Stimulated activated naive B cell treated with anti-CD40 and anti-IgM and Interleukin-4, amounts not matched to agents 10 μg/mL and 1 μg/mL and 100 μg/mL, for 72 hours (primary cell): ENCODE measurements at places on chromosomes 7 and 10.

DNA sequence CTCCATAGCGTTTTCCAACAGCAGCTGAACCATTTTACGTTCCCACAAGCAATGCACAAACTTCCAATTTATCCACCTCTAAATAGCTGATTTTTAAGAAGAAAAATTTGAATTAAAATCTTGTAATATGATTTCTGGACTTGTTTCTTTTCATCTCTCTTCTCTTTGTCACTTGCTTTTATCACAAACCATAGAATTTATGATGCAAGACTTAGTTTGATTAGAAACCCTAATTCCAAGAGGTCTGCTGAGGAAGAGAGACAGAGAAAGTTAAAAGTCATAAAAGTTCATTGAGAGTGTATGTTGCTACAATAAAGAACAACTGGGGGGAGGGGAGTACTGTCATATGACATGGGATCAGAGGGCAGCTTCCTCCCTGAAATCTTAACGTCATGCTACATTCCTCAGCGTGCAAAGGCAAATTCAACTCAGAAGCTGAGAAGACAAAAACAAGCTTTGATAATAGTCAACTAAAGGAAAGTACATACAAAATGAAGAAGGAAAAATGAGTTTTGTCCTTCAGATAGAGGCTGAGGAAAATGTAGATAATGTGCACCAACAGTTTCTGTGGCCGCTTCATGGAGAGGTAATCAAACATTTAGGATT, 18.4 kb upstream of the CUBN start:
- DNase-seq: no peak

GRCh38 chr7:28062197-28062991, 118.2 kb downstream of the JAZF1 start:
- DNase-seq: no peak

DNA sequence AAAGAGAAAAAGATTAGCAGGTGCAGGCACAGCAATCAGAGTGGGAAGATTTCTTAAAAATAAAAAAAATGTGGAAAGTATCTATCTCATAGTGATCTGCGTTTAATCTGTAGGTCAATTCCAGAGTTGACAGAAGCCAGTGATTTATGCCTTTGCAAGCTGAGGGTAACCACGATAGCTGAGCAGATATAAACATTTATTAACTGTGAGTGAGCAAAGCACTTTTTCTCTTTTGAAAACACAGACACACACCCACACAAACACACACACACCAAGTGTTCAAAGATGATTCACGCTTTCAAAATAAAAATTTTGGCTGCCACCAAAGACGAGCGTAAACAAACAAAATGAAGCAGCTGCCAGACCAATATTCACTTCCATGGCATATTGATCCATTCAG, 243.2 kb upstream of the SLC26A5 start:
- no peak for DNase-seq

- no peak for DNase-seq
Observed at GRCh38 chr7:133108023-133108422, 26.1 kb upstream of the CHCHD3 start.

- no peak for DNase-seq
Observed at GRCh38 chr7:89605362-89605761, 548.9 kb upstream of the STEAP1 start.

DNA sequence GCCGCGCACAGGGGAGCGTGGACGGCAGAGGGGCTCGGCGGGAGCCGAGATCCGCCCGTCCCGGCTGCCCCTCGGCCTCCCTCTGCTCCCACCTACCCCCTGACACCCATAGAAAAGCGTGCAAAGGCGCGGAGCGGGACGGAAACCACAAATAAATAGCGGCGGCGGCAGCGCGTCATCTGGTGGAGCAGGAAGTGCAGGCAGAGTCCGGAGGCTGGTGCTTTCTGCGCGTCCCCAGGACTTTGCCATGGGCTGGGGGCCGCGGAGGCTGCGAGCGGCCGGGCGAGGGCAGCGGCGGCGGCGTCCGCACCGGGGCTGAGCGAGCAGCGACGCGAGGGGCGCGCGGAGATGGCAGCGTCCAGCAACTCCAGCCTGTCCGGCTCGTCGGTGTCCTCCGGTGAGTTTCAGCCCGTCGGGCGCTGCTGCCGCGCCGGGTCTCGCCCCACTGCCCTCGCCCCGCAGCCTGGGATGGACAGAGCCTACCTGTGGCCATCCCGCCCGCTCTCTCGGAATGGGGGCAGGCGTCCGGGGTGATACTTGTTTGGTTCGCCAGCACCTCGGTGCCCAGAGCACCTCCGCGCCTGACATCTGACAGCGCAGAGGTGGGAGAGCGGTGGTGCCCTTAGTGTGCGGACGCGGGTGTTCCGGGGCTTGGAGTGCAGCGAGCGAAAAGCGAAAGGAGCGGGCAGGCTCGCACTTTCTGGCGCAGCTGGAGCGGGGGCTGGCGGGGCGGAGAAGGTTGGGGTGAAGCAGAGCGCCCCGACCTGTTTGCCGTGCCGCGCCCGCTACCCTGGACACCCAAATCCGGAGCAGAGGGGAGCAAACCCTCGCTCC, at the start of gene CHN2:
Gene CHN2, plus strand, starts transcription at position 182 of the 834 bp plus-strand sequence.
- DNase-seq: no peak

DNA sequence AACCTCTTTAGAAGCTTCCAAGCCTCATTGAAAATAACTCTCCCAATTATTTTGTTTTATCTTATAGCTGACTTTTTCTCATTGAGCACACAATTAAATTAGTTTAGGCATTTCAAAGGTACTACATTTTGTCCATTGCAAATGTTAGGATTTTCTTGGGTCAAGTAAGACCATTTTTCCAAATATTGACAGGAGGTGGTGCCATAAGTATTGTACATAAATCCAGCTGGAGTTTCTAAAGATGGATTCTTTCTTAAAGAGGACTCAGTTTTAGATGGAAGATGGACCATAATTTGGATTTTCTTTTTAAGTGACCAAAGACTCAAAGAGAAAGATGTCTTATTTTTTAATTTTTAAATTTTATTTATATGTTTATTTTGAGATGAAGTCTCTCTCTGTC, 12.3 kb upstream of the OPN4 start:
- no peak for DNase-seq

DNA sequence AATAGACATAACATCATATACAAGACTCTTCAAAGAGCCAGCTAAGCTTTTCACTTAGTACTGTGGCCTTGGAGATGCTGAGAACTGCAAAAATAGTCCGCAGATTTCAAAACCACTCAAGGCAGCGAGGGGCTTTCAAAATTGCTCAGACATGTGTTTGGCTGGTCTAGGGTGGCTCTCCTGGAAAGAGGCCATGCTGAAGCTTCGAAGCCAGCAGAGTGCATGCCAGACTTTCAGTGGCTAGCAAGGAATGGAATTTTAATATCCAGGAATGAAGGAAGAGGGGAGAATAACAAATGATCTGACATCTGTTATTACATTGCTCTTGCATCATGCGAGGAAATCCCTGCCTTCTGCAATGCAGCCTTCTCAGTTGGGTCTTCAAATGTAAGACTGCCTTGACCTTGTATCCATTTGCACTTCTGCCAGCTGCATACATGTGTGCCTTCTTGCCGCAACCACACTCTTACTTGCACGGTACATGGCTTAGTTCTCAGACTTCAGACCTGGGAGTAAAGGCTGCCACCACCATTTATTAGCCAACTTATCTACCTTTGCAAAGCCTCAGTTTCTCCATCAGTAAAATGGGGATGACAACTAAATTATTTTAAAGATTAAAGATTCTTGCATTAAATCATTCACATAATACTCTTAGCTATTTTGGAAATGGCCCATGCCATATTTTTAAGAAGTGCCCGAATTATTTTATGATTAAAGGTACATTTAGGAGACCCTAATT, 55.9 kb downstream of the ITIH5 start:
- DNase-seq: no peak

GRCh38 chr10:84214046-84214572, 11.2 kb downstream of the LRIT2 start:
- no peak for DNase-seq
